ENCODE measurements at places on chromosomes 2 and 18.

- DNase-seq = no peak
Observed at GRCh38 chr2:136703214-136703613, 62.1 kb upstream of the THSD7B start.

DNA sequence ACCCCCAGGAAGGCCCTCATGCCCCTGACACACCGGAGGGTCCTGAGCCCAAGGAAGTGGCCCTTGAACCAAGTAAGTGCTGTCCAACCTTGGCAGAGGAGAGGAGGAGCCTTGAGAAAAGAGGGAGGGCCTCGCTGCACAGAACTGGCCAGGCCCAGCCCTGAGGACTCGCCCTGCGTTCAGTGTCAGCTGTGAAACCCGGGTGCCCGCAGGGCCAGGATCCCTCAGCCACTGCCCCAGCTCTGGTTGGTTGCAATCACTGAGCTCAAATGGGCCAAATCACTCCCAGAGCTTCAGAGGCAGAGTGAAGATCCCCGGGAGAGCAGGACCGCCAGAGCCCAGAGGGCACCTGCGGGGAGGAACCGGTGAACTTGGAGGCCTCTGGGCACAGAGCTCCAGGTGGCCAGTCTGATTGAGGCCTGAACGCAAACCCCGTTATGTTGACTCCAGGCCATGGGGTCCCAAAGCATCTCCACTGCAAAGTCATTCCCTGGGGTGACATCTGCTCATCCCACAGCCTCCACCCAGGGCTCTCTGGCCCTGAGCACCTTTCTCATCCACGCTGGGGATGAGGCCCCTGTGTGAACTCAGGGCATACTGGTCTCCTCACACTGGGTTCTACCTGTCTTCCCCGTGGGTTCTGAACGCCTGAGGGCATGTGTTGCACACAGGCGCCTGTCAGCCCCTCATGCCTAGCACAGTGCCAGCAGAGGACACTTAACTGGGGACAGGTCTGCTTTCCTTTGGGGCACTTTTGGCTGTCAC, 11.9 kb downstream of the GBX2 start:
- DNase-seq = no peak

DNA sequence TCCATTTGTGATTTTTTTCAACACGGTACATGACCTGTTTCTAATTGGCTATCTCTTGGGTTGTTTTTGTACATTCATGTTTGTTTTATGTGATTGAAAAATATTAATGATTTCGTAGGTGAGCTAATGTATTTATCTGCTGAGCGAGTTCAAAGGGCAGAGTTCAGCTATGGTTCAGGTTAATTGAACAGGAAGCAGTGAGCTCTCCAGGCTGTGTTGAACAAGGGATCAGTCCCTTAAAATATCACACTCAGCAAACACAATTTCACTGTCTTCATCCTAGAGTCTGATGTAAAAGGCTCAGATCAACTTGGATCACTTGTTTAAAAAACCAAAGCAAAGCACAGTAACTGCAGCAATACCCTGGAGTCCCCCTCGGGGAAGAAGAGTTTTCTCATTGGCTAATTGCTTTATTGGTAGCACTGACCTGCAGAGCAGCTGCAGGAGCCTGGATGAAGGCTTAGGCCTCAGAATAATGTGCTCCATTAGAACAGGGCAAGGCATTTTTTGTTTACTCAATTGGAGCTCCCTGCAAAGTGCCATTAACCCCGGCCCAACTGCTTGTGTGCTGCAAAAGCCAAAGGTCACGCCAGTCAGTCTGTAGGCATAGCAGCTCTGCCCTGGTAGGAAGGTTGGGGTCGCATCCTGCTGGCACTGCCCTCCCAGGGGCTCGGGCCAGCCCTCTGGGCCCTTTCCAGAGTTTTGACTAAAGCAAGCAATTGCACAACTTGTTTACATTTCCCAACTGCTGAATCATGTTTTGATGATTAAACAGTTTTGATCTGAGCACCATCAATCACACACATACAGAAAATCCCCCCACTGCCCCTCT, 10.5 kb downstream of the ONECUT2 start:
- no peak for DNase-seq

DNA sequence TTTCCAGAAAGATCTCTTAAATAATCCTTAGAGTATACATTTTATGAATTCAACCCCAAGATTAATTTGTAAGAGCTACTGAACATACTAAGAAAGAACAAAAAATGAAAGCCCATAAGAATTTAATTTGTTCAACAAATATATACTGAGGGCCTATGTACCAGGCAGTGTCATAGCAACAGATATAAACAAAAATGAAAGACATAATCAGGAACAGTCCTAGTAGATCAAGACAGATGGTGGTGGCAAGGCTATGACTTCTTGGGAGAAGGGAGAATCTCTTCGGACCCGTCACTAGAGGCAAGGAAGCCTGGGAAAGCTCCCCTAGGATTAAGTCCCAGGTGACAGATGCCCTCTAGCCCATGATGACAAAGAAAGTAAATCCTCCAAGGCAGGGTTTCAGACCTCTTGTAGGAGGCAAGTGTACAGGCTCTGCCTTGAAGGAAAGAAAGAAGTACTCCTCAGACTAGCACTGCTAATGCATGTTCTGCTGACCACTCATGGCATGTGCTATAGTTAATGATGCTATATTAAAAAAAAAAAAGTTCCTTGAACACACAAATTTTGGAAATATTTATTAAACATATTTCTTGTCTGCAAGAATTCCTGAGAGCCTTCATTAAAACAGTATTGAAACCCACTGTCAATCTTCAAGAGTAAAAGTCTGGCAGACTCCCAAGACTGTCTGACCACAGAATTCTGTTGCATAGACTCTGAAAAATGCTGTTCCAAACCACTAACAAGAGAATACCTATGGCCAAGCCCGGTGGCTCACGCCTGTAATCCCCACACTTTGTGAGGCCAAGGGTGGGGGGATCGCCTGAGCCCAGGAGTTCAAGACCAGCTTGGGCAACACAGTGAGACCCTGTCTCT, 31.5 kb downstream of the NOL10 start:
- DNase-seq = no peak

- no peak for DNase-seq
Observed at GRCh38 chr18:39211461-39211860, 1645.9 kb upstream of the CELF4 start.

DNA sequence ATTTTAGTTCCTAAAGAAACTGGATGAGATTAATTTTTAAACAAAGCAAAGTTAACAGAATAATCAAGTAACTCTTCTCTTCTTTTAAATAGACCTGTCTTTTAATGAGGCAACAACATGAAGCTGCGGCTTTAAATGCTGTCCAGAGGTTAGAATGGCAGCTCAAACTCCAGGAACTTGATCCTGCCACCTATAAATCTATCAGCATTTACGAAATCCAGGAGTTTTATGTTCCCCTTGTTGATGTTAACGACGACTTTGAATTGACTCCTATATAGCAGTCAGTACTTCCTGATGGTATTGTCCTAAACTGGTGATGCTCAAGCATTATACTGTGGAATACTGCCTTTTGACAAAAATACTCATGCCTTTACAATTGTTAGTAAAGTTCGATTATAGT, 53.7 kb upstream of the TWSG1 start:
- no peak for DNase-seq

- DNase-seq = peak; percentile 32
Observed at GRCh38 chr2:207283356-207283755, 117.6 kb upstream of the KLF7 start.

GRCh38 chr18:75475228-75475627, 47.7 kb upstream of the SMIM21 start:
- no peak for DNase-seq

GRCh38 chr18:80137976-80138375, 28.9 kb downstream of the ADNP2 start:
- no peak for DNase-seq

DNA sequence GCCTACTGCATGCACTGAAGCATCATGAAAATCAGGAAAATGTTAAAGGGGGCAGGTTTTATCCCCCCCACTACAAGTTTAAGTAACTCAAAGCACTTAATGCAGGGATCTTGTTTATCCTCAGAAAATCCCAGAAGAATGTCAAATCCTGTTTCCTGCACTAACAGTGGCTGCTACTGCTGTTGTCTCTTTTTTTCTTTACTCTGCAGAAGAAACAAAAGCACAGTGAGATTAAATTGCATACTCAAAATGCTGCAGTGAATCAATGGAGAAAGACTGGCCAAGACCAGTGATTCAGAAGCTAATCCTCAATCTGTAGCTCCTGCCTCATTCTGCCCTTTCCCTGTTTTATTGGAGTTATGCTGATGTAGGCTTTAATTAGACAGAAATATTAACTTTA, 332.3 kb upstream of the FIGN start:
- DNase-seq = no peak

GRCh38 chr2:64457524-64457923, 3.6 kb downstream of the LGALSL start:
- no peak for DNase-seq

- no peak for DNase-seq
Observed at GRCh38 chr18:23340661-23341060, 112.4 kb upstream of the RIOK3 start.

DNA sequence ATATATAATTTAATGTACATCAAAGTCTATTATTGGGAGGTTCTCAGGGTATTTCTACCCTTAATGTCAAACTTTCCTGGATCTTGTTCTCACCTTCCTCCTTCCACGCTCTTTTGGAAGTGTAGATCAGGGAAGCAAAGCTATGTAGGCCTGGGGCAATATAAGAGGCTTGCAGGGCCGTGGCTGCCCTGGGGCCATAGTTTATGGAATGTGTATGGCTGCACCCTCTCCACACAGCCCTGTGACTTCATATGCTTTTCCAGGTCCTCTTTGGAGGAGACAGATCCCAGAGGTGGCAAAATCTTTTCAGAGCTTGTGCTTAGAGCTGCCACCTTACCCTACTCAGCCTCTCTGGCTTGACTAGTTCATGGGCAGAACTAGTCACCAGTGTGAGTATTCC, 82.9 kb downstream of the PLB1 start:
- DNase-seq = no peak

- no peak for DNase-seq
Observed at GRCh38 chr18:6414723-6415417, at the start of gene L3MBTL4. L3MBTL4 (minus strand) TSS chr18:6414911; CDS start chr18:6311625, 103,286 bp downstream.

- DNase-seq = no peak
Observed at GRCh38 chr2:16330571-16330970, 335.1 kb downstream of the CYRIA start.

- no peak for DNase-seq
Observed at GRCh38 chr2:160454070-160454797, 39.4 kb downstream of the RBMS1 start.

DNA sequence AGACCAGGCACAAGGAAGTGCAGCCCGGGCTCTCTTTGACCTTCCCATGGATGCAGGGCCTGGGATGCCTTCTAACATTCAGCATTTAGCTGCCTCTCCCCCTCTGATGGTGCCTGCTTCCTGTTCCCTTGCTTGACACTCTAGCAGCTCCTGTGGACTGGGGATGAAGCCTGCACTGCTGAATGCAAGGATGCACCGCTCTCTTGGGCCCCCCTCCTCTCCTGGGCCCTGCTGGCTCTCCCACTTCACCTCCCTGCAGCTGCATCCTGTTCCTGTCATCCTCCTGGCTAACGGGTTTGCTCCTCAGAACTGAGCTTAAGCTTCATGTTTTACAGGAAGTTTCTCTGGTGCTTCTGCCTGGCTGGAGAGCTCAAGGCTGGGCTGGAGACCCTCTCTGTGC, 254.1 kb downstream of the TSN start:
- DNase-seq = no peak

- no peak for DNase-seq
Observed at GRCh38 chr2:234463626-234464290, 33.1 kb downstream of the ARL4C start.

GRCh38 chr2:182048088-182048487, 62.4 kb downstream of the PPP1R1C start:
- DNase-seq = no peak

GRCh38 chr2:86357392-86357963, 20.1 kb upstream of the REEP1 start:
- no peak for DNase-seq

- no peak for DNase-seq
Observed at GRCh38 chr2:62440281-62440946, 65.6 kb downstream of the TMEM17 start.

DNA sequence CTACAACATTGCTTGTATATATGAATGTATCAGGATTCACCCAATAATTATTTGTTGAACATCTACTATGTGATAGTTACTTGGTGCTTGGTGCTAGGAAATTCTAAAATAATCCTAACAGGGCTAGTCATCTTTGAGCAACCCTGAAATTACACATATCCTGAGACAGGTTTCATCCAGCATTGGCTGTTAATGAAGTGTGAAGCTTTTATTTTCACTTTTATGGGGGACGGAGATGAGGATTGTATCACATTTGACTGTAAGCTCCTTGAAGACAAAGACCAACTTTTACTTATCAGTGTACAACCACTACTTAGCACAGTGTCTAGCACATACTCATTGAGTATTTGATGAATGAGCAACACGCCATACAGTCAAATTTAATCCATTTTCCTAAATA, 6.8 kb upstream of the GALM start:
- no peak for DNase-seq

GRCh38 chr18:79068341-79068936, 755 bp upstream of the ATP9B start:
- no peak for DNase-seq

GRCh38 chr2:199315299-199316179, 142.2 kb downstream of the SATB2 start:
- no peak for DNase-seq

GRCh38 chr2:148971547-148971946, 67.0 kb upstream of the LYPD6B start:
- no peak for DNase-seq

- no peak for DNase-seq
Observed at GRCh38 chr2:99926986-99927385, 215.4 kb downstream of the AFF3 start.

DNA sequence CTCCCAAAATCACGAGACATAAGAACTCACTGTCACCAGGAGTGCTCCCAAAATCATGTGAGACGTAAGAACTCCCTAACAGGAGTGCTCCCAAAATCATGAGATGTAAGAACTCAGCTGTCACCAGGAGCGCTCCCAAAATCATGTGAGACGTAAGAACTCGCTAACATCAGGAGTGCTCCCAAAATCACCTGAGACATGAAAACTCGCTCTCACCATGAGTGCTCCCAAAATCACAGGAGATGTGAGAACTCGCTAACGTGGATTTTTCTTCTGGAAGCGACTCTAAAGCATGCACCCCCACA, 53.1 kb downstream of the CTDP1 start:
- no peak for DNase-seq

DNA sequence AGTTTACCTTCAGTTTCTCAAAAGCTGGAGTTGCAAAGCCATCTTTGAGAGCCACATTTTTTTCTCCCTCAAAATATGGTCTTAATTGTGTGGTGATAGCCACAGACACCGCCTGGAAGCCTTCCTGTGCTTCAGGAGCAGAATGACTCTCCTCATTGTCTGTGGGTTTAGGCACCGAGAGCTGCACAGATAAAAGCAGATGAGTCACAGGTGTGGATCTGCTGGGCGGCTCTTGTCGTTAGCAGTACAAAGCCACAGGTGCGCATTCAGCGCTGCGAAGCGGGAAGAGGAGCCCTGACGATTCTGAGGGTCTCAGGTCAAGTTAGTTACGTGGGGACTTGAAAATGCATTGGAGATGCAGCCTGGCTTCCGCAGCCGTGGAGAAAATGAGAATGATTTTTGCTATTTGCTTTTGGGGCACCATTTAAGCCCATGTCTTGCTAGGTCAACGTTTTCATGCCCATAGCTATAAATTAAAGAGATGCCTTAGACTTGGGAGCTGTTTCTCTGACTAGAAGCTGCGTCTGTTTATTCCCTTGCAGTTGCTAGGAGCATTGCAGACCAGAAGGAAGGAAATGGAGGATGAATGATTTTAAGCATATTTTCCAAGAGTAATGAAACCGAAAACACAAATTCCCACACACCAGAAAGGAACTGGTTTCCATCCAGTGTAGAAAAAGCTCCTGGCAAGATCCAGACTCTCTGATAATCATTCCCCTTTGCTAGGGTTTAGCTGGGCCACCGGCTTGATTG, 51.5 kb downstream of the KLHL29 start:
- no peak for DNase-seq

All from NK-92 treated with Interleukin-12 subunit alpha and Interleukin-12 subunit beta, amount 100 ng/mL, for 24 hours (cell line).